Activated CD8-positive, alpha-beta T cell treated with anti-CD3 and anti-CD28 coated beads for 36 hours (primary cell): ENCODE measurements at places on chromosomes 4 and X.

GRCh38 chrX:30302956-30303355 lies 6.2 kb downstream of the NR0B1 start:
- H3K36me3 ChIP-seq = no peaks in the 10 kb centered on the region
- H3K27ac ChIP-seq = no peak overlapping the region
- no peak overlapping the region for H3K4me3 ChIP-seq
- peaks cover 10% of the 10 kb centered on the region for H3K27me3 ChIP-seq
- no peak for DNase-seq
- no peaks in the 10 kb centered on the region for H3K4me1 ChIP-seq

- H3K27me3 ChIP-seq = no peaks in the 10 kb centered on the region
- H3K36me3 ChIP-seq = no peaks in the 10 kb centered on the region
- H3K4me3 ChIP-seq = no peak overlapping the region
- H3K4me1 ChIP-seq = no peaks in the 10 kb centered on the region
- DNase-seq = no peak
These were observed 69.8 kb upstream of the LONRF3 start for GRCh38 chrX:118904664-118905063.

- no peaks in the 10 kb centered on the region for H3K36me3 ChIP-seq
- H3K4me3 ChIP-seq = no peak overlapping the region
- DNase-seq = no peak
- no peak overlapping the region for H3K27ac ChIP-seq
- H3K27me3 ChIP-seq = no peaks in the 10 kb centered on the region
These were observed 153.7 kb downstream of the AMELX start for GRCh38 chrX:11446949-11447348.

DNA sequence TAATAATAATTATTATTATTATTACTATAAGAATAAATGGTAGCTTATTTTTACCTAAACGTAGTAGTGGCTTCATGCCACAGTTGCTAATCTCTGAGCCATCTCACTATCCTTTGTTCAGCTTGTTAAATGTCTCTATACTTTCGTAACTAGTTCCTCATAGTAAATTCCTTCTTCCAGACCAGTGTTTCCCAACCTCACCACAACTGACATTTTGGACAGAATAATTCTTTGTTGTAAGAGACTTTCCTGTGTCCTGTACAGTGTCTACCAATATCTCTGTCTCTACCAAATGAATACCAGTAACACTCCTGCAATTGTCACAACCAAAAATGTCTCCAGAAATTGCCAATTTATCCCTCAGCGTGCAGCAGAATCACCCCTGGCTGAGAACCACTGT lies 1040.9 kb downstream of the DMD start:
- DNase-seq = no peak
- H3K4me1 ChIP-seq = no peaks in the 10 kb centered on the region
- H3K27ac ChIP-seq = no peak overlapping the region
- H3K27me3 ChIP-seq = no peaks in the 10 kb centered on the region
- H3K4me3 ChIP-seq = no peak overlapping the region

GRCh38 chr4:72966652-72967051 lies 102.9 kb downstream of the COX18 start:
- H3K27ac ChIP-seq = no peak overlapping the region
- peaks cover 2% of the 10 kb centered on the region for H3K36me3 ChIP-seq
- no peak overlapping the region for H3K4me3 ChIP-seq
- DNase-seq = peak; percentile 5
- no peaks in the 10 kb centered on the region for H3K4me1 ChIP-seq
- H3K27me3 ChIP-seq = peaks cover 19% of the 10 kb centered on the region

- H3K4me1 ChIP-seq = no peaks in the 10 kb centered on the region
- no peak overlapping the region for H3K4me3 ChIP-seq
- DNase-seq = no peak
- H3K36me3 ChIP-seq = no peaks in the 10 kb centered on the region
- no peak overlapping the region for H3K27ac ChIP-seq
These were observed 155.4 kb upstream of the FAM241A start for GRCh38 chr4:111989817-111990216.

DNA sequence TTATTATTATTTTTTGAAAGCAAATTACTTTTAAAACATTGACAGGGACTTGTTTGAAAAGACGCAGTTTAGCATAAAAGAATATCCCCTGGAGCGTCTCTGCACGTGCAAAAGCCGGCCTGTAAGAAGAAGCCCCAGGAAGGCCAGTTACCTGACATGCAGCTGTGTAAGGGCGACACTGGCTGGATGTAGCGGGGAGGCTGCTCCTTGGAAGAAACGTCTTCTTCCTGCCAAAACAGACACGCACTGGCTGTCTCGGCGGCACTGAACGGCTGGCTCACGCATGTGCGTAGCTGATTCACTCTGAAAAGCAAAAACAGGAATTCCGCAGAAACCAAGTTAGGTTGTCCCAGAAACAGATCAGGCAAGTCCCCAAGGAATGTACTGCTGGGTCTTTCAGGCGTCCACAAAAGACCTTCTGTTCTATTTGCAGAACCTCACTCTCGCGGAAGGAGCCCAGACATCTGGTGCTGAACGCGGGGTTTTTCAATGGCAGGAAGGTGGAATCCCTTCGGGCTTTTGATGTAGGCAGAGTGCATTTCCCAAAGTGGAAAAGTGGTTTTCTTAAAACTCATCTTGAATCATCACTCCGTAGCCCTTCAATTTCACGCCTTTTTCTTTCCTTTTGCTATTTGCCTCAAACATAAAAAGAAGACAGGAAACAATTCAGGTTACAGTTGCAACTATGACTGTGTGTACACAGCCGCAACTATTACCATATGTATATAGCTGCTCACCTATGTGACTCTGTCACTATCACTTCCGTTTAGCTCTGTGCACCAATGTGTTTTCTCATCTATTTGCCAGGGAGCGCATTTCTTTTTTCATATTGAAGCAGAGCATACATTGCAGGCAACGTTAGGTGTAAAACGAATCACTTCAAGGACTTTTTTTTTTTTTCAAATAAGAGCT lies 38.1 kb upstream of the ARSH start:
- peak overlapping the region; percentile 32 for H3K4me3 ChIP-seq
- no peaks in the 10 kb centered on the region for H3K27me3 ChIP-seq
- no peak overlapping the region for H3K27ac ChIP-seq
- peaks cover 7% of the 10 kb centered on the region for H3K4me1 ChIP-seq

DNA sequence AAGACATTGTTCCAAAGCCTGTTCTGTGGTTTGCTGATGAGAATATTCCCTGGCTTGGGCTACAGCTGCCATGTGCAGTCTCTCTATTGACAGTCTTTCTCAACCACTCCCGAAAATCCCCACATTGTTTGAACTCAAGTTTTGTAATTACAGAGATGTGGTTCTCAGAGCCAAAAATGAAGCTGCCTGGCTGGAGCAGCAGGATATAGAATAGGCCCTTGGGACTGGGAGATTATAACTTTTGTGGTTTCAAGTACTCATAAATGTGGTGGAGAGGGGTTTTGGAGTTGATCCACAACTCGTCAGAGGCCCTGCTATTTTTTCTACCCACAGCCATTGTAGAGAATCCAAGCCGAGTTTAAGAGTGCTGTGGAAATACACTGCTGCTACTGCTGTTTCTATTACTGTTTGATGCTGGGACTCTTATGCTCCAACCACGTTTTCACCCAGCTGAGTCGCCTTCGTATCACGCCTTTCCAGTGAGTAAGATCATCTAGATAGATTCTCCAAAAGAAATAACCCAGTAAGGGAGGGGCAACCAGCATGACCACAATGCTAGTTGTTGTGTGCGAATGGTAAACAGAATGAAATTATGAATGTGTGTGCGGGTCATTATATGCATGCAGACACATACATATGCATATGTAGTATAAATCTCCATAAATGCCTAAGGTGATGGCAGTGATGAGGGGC lies 57.1 kb upstream of the ATXN3L start:
- H3K27me3 ChIP-seq = no peaks in the 10 kb centered on the region
- no peak overlapping the region for H3K27ac ChIP-seq
- H3K4me1 ChIP-seq = peaks cover 32% of the 10 kb centered on the region
- peak; percentile 8 for DNase-seq
- no peaks in the 10 kb centered on the region for H3K36me3 ChIP-seq
- no peak overlapping the region for H3K4me3 ChIP-seq

DNA sequence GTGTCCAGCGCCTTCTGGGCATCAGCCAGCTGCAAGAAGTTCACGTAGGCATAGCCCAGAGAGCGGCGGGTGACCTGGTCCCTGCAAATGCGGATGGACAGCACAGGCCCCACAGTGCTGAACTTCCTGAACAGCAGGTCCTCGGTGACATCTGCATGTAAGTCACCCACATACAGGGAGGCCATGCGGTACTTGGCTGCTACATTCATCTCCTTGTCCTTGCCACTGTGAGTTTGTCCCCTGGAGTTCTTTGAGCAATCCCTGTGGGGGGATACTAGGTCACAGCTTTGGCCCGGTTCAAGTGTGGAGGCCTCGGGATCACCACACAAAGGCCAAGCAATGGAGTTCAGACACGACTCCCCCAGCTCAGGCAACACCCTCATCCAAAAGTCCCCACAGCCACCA lies 776 bp downstream of the PABPC4L start:
- DNase-seq = no peak
- no peaks in the 10 kb centered on the region for H3K4me1 ChIP-seq
- H3K36me3 ChIP-seq = no peaks in the 10 kb centered on the region

DNA sequence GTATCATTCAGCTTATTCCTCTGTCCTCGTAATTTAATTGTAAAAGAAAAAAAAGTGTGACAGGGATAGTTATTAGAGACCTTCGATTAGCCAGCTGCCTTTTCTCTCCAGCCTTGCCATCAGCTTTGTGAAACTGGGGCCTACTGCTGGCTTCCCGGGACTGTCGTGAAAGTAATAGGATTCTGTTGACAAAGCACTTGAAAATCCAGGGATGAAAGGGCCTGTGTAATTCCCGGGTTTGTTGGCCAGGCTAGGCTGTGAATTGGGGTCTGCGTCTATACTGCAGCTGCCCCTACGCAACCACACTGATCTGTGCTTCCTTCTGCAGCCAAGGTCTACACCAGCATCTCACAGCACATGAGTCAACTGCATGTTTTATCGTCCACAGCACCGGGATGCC lies 120.4 kb upstream of the SCML1 start:
- H3K27ac ChIP-seq = no peak overlapping the region
- no peak for DNase-seq
- H3K27me3 ChIP-seq = no peaks in the 10 kb centered on the region
- no peaks in the 10 kb centered on the region for H3K36me3 ChIP-seq
